ENCODE measurements at places on chromosomes 3 and 15.

DNA sequence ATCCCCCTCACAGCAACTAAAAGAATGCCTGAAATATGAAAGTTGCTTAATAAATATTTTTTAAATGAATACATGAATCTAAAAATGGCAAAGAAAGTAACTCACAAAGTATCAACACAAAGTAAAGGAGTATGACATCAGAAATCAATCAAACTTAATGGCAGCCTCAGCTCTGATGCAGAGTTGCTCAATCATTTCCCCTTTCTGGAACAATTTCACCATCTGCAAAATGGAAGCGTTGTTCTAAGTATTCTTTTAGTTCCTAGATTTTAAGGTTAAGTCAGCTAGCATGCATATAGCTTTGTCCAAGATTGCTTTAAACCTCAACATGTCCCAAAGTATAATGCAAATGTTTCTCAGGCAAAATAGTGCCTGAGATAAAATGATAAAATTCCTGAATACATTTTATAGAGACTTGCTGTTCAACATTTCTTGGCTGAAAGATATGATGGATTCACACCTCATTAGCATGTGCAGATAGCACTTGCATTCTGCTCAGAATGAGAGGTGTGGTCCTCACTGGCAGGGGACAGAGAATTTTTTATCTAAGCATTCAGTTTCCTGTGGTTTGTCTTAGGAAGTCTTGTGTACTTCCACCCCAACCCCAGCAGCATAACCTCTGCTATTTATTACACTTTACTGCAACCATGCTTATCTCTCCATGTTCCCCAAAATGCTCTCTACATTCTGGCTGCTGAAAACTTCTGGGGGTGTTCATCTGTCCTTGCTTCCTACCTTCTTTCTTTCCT, 429.3 kb downstream of the GRM7 start:
- DNase-seq = no peak

GRCh38 chr3:20890111-20890519, 704.1 kb upstream of the SGO1 start:
- no peak for DNase-seq

GRCh38 chr3:154625756-154626155, 195.8 kb upstream of the GPR149 start:
- no peak for DNase-seq

GRCh38 chr15:101481917-101482525, 7.5 kb downstream of the PCSK6 start:
- DNase-seq = no peak
